Neural progenitor cell (in vitro differentiated cells): ENCODE measurements at places on chromosomes 11 and 22.

GRCh38 chr11:95680169-95680929 is 109.2 kb downstream of the FAM76B start:
- no peak for DNase-seq

GRCh38 chr11:8779107-8779506 is 96.5 kb downstream of the RPL27A start:
- no peak for DNase-seq

DNA sequence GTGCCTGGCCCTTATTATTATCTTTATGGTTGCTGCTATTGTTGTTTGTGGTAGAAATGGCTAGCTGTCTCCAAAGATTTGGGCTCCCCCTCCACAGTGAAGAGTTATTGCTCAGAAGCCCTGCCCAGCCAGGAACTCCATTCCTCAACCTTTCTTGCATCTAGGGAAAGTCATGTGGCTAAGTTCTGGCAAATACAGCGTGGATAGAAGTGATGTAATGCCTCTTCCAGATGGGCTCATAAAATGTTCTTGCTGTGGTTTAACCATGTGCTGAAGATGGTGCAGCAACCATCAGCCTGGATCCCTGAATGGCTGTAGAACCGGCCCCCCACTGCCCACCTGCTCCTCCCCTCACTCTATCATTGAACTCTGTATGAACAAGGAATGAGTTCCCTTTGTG is 203.5 kb upstream of the E2F8 start:
- DNase-seq = no peak

GRCh38 chr11:67584205-67584880 is 731 bp downstream of the GSTP1 start:
- DNase-seq = peak; percentile 73

DNA sequence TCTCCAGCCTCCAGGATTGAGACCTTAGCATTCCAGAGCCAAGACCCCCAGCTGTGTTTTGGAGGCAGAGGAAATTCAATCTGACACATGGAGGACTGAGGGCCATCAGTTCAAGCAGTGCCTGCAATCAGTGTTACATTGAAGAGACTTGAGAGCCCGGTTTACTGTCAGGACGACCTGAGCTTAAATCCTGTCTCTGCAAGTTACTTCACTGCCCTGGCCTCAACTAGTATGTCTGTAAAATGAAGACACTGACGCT is 35.1 kb downstream of the TRIM29 start:
- DNase-seq = peak; percentile 33

GRCh38 chr11:70397983-70398833 is at the start of gene CTTN:
TSS of gene CTTN (plus strand) at chr11:70398529. CDS start at chr11:70407298, 8,769 bp downstream.
- peak; percentile 98 for DNase-seq

- DNase-seq = no peak
Measured at GRCh38 chr22:26276529-26277160, 107.4 kb downstream of the SEZ6L start.

- DNase-seq = no peak
Measured at GRCh38 chr22:40419718-40420117, 49.3 kb downstream of the SGSM3 start.

GRCh38 chr11:86896441-86896841 is 58.8 kb downstream of the FZD4 start:
- DNase-seq = no peak

DNA sequence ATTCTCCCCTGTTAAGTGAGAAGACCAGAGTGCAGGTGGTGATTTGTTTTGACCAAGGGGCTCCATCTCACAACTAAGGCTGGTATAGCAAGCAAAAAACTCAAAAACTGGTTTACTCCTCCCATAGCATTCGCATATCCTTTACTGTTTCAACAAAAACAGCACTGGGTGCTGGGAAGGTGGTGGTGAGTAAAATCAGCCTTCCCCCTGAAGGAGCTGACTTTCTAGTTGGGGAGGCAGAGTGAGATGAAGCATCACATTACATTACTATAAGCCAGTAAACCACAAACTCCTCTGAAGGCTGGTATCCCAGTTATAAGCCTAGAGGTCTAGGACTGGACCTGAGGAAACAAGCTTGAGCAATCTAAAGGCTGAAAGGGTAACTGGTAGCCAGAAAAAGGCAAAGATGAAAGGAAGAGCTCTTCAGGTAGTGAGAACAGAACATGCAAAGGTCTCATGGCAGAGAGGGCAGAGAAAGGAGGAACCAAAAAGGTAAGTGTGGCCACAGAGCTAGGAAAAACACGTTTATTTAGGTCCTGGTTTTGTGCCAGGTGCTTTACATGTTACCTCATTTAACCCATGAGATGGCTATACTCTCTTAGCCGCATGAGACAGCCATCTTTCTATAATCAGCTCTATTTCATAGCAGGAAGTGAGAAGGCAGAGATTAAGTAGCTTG is 22.3 kb downstream of the TMEM123 start:
- no peak for DNase-seq

DNA sequence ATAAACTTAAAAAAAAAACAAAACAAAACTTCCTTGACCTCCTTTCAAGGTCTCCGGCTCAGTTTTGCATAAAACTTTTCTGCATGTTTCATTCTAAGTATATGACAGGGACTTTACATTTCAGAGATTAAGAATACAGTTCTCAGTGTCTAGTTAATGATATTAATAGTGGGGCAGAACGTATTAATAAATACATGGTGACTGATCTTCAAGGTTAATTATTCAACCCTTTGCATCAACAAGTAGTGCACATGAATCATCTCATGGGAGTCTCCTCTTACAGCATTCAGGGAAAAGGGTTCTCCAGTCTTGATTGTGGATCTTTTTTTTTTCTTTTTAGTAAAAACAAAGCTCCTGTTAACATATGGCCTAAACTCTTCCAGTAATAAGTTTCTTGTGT is 146.8 kb downstream of the KIRREL3 start:
- no peak for DNase-seq

GRCh38 chr11:74476536-74476935 is 9.2 kb upstream of the KCNE3 start:
- no peak for DNase-seq

- DNase-seq = no peak
Measured at GRCh38 chr11:20770414-20770946, 101.1 kb downstream of the NELL1 start.

DNA sequence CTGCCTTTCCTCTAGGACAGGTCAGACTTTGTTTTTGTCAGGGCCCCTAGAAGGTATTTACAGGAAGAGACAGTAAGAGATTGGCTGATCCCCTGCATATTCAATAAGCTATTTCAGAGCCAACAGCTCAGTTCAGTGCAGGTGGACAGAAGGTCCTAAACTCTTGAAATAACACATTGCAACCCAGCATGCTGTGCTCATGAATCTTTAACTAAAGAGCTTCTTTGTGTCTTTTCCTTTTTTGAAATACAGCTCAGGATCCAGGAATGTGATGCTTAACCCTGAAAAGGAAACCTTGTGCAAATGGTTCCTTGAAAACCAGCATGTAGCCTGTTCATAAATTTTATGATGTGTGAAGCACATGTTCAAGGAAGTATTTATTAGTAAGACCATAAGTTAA is 43.9 kb downstream of the BBOX1 start:
- peak; percentile 28 for DNase-seq

DNA sequence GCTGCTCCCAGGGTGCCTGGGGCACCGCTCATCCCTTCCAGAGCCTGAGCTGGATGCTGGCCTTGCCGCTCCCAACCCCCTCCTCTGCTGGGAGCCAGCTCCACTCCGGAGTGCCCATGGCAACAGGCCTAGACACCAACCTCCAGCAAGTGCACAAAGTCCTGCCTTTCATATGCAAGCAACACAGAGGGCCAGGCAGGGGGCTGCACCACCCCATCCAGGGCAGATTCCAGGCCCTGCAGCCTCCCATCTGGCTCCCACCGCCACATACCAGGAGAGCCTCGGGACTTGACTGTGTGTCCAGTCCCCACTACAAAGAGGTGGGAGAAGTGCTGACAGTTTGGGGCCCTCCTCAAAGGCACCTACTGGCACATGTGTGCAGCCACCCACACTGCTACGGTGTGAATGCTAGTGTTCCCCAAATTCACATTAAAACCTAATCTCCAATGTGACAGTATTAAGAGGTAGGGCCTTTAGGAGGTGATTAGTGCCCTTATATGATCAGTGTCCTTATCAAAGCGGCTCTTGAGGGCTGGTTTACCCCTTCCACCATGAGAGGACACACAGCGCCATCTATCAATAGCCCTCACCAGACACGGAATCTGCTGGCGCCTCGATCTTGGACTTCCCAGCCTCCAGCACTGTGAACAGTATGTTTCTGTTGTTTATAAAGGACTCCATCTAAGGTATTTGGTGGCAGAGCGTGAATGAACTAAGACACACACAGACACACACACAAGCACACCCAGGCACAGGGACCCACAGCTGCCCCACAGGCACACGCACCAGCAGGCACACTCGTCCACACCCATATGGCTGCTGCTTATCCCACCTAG is 16.2 kb downstream of the ARVCF start:
- DNase-seq = no peak

DNA sequence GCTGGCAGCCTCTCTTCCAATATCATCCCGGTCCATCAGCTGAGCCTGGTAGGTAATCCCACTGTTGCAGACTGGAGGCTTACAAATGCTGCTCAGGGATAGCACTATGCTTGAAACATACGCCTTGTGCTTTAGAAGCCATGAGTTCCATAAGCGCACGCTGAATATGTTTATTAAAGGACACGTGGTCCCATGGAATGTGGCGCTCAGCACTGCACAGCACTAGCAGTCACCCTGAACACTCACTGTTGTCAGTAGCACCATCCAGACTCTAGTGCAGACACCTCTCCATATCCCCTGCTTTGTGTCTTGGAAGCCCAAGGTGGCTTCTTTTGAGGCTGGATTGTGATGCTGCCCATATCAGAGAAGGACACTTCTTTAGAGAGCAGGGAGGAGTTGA is 120.9 kb downstream of the MAML2 start:
- no peak for DNase-seq

GRCh38 chr11:11430431-11430830 is 77.4 kb upstream of the CSNK2A3 start:
- no peak for DNase-seq

DNA sequence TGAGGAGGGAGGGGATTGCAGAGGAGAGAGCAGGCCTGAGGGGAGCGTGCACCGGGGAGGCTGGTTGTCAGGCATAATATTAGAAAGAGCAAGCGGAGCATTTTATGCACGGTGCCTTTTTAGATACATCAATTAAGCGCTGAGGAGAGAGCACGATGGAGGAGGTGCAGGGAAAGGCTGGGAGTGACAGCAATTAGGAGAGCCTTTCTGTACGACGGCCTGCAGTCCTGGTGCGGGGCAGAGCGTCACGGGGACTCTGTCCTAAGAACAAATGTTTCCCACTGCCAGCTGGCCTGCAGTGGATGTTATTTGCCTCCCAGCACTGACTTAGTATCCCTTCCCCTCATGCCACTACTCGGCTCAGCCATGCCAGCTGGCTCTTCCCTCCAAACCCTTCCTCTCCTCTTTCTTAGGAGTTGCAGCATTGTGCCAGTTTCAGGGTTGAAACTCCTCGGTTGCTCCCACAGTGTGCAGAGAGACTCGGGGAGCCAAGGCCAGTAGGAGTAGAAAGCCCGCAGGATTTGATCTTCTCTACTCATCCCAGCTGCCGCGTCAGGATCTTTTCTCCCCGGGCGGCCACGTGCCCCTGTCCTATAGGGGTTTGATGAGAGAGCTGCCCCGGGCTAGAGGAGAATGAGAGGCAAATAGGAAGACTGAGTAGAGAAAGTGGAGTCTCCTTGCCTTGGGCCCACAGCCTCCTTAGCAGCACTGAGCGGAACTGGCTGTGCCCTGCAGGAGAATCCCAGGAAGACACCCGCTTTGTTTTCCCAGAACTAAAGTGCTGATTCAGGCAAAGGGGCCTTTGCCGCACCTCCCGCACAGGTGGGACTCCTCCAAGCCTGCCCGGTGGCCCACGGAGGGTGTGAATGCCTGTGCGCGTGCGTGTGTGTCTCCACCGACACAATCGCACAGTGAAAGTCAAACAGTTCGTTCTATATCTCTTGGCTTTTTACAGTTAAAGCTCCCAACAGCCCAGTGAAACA is 875.3 kb downstream of the NTM start:
- DNase-seq = no peak

DNA sequence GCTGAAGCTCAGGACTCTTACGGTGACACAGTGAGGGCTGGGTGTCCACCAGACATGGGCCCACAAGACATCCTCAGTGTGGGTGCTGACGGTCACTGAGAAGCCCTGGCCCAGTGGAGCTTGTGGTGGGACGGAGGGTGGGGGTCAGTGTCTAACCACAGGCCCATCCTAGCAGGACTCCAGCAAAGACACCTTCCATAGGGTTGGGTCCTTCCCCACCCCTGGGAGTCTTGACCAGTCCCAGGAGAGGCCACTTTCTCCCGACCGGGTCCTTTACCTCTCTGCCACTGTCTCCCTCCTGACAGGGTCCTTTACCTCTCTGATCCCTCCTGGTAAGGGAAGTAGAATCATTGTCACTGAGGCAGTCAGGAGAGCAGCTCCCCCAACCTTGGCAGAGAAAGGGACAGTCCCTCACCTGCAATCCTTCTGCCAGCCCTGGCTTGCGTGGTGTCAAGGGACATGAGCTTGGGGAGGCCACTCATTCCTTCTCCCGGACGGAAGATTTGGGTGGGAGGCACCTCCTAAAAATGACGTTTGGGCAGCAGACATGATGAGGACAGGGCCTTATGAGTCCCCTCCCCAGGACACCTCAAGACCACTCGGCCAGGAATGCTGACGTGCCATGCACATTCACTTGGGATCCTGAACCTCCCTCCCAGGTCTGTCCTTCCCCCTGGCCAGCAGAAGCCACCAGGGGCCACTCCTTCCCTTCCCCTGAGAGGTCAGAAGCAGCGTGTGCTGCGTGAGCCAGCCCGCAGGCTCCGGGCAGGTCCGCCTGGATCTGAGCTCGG is 91.5 kb upstream of the FGF3 start:
- DNase-seq = no peak

DNA sequence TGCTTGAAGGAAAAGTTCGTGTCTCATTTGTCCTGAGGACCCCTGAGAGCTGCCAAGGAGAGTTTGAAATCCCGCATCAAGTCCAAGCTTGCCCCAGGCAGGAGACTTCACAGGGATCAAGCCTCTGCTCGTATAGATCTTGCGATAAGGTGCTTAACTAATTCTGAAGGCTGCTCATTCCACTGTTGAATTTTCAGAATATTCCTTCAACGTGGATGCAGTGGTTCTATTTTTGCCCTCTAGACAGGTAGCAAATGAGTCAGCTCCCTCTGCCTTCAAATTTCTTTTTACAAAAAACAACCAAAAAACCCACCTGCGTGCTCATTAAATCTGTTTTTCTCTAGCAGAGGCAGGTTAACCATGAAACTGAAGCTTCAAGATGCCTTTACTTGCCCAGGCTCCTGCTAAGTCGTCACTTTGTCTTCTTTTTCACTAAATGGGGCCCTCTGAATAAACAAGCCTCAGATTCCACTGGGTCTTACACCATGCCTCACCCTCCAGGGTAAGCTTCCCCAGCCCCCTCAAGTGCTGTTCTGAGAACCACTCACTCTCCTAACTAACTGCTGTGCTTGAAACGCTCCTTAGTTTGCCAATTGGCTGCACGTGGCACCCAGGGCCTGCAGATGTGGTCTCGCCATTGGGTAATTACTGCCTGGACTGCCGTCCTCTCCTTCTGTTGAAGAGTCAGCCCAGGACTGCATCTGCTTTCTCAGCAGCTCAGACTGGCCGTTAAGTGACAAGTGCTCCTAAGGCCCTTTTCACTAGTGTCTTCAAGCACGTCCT is 105.0 kb downstream of the TRPC6 start:
- DNase-seq = peak; percentile 16
